ENCODE measurements at places on chromosomes 11 and 22. TPM values are rescaled to one million over a fixed set of nuclear protein-coding genes. Genes with fewer than 3 reads are reported as not detected.
A peak's percentile ranks its signal among the peaks of the same experiment; 100 is the strongest.

The UBQLN3 gene
- total RNA-seq: not detected

The SLC22A25 gene
- total RNA-seq: not detected

- DNase-seq: no peak
Measured at GRCh38 chr11:23370580-23371275, 510.5 kb upstream of the CCDC179 start.

DNA sequence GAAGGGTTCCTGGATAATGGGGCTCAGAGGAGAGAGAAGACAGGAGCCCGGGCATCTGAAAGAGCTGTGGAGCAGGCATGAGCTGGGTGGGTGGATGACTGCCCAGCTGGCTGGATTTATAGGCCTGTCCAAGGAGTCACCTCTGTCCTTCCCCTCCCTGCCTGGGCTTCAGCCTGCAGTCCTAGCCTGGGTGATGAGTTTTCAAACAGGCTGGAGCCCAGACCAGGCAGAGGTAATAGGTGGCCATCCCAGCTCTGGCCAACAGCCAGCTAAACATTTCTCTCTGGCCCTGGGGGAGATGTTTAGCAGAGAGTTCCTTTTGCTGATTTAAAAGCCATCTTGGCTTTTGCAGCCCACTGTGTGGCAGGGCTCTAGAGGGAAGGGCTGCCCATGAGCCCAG, 5.4 kb downstream of the C11orf96 start:
- no peak for DNase-seq

GRCh38 chr22:17570851-17571631, 7.7 kb downstream of the SLC25A18 start:
- DNase-seq: peak; percentile 30

DNA sequence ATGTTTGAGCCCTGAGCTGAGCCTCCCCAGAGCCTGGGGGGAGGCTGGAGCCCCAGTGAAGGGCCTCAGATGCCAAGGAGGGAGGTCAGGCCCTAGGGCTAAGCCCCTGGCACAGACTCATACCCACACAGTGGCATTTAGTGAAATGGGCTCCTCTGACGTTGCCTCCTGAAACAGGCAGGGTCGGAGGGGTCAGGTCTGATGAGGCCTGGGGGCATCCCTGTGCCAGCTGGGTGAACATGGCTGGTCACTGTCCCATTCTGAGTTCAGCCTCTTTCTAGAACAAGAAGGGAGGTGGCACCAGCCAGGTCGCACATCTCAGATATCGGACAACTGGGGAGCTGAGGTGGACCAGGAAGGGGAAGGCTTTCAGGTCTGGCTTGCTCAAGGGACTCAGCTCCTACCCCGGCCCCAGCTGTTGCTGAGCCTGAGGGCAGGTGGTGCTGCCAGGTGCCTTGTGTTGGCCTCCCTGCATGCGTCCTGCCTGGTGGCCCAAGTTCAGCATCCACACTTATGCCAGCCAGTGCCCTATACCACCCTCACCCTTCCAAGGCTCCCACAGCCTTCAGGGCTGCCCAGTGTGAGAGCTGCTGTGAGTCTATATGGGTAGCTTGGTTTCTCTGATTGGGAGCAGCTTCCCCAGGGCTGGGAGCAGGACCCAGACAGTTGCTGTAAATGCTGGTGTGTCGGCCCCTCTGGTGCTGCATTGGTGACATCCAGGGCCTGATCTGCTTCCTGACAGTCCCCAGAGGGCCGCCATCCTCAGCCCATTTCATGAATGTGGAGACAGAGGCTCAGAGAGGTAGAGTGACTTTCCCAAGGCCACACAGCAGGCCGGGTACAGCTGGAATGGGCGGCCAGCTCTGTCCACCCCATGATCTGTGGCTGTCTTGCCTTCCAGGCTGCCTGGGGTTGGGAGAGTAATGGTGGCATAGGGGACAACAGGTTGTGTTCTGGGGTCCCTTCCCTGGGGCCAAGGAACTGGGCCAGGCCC, 32.8 kb upstream of the PPARA start:
- DNase-seq: no peak

GRCh38 chr11:35986947-35987346, 43.1 kb downstream of the LDLRAD3 start:
- no peak for DNase-seq

Measured in colonic mucosa (tissue), 4 donors.